ENCODE measurements at places on chromosomes 6 and 20.

DNA sequence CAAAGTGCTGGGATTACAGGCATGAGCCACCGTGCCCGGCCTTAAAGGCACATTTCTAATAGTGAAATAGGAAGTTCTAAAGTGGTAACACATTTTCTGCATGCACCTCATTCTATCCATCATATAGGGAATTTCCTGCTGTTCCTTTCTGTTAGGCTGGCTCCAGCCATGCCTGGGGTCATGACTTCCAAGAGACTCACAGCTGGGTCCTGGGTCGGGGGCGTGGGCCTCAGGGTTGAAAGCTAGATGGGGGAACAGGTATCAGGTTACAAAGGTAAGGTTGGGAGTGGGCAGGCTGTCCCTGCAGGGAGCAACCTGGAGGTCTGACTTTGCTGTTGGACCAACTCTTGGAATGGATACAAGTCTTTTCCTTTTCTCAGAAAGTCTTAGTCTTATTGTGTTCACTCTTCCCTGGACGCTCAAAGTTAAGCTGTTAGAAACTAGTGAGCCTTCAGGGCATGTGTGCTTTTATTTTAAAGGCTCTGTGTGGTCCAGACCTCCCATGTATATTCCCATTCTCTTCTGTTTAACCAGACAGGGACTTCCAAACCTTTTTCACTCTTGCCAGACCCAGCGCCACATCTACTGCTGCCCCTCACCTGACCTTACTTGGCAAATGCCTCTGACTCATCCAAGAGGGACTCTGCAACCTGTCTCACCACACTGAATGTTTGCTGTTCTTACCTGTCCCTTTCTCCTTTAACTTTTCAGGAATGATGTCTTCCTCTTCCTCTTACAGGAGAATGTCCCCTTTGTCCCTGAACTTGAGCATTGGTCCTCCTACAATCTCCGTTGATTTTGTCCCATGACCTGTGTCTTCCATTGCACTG, 64.4 kb downstream of the TMEM170B start:
- no peak for DNase-seq

GRCh38 chr20:16106191-16106849, 466.9 kb downstream of the KIF16B start:
- no peak for DNase-seq

DNA sequence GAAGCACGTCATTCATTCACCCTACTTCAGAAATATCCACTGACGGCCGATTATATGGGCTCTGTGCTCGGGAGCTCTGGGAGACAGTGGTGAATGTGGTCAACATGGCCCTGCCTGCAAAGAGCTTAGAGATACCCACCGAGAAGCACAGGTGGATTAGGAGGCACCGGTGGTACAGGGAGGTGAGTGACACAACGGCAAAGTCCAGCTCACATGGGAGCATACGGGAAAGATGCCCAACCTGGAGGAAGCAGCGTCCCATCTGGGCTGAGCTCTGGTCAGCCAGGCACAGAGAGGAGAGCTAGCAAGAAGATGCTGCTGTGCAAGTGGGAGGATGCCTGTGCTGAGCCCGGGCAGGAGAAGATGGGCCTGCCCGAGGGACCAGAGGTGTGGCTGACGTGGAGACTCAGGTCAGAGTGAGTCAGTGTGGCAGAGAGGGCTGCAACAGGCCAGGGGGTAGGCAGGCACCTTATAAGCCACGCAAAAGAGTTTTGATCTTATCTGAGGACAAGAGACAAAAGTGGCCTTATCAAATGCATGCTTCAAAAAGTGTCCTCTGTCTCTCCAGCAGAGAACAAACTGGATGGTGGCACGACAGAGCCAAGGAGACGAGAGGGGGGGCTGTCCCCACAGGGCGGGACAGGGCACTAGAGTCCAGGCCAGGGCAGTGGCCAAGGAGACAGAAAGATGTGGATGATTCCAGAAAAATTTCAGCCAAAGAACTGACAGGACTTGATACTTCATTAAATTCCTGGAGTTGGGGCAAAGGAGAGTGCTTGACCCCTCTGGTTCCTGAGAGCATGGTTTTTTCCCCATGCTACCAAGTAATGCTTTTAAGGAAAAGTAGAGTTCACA, 214.6 kb upstream of the SNX9 start:
- no peak for DNase-seq

DNA sequence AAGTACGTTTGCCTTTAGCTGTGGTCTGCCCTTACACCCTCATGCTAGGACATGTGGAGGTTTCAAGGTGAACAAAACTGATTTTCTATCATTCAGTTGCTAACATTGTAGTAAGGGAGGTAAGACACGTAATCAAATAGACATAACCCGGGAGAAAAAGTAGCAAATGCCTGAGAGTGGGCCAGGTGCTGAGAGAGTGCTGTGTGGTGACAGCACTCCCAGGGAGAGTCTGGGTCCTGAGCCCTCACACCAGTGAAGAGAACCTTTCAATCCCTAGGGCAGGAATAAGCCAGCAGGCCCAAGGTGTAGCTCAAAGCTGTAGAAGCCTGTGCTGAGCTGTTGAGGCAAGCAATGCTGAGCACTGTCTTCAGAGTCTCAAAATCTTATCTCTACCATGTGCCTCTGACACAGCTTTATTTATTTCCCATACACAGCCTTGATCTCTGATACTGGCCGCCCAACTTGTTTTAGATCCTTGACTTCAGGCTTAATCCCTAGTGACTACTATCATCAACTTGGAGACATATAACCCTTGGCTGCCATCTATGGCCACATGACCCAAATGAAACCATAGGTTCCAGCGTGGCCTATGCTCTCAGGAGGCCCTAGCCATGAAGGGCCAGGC, 55.2 kb downstream of the TPD52L1 start:
- no peak for DNase-seq

DNA sequence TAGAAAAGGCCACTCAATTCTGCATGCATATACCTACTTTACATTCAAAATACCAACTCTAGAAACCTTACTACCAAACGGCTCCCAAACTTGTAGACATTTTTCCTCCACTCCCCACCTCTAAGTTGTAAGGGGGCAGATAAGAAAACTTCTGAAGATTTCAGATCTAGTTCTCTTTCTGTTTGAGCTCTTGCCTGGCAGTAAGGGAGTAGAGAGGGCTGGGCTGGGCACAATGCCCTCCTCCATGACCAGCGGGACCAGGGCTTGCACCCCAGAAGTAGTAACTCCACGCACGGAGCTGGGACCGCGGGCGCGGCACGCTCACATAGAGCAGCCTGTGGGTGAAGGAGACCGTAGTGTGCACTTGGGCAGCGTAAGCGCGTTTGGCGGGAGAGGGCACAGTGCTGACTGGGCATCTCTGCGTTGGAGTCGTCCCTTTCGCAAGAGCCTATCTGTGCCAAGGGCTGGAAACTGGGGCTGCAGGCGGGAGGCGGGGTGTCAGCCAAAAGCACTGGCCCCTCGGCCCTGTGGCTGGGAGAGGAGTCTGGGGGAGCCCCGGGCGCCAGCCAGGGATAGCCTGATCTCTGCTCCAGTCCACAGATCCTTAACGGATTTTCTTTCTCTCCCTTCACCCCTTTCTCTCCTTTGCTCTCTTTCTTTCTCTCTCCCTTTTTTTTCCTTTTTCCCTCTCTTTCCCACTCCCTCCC, 32.4 kb downstream of the PHACTR1 start:
- DNase-seq = no peak

GRCh38 chr20:18321316-18321715, 33.0 kb downstream of the ZNF133 start:
- DNase-seq = no peak

DNA sequence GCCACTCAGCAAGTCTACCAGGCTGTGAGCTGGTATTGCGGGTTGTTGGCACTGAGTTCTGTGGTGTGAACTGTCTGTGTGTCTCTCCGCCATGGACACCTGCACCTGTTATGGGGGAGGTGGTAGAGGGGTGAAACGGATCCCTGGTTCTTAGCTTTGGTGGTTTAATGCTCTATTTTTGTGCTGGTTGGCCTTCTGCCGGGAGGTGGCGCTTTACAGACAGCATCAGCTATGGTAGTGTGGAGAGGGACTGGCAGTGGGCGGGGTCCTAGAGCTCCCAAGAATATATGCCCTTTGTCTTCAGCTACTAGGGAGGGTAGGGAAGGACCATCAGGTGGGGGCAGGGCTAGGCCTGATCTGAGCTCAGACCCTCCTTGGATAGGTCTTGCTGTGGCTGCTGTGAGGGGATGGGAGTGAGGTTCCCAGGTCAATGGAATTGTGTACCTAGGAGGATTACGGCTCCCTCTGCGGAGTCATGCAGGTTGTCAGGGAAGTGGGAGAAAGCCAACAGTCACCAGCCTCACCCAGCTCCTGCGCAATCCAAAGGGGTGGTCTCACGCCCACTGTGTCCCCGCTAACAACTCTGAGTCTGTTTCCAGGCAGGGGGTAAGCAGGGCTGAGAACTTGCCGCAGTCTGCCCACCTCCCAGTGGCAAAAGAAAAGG, 154.3 kb downstream of the CCDC170 start:
- DNase-seq = no peak

DNA sequence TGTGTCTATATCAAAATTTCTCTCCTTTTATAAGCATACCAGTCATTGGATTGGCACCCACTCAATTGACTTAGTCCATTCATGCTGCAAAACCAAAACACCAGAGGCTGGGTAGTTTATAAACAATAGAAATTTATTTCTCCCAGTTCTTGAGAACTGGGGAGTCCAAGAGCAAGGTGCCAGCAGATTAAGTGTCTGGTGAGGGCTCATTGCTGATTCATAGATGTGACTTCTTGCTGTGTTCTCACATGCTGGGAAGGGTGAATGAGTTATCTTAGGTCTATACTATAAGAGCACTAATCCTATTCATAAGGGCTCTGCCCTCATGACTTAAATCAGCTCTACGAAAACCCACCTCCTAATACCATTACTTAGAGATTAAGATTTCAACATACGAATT, 501.4 kb downstream of the EPM2A start:
- no peak for DNase-seq

DNA sequence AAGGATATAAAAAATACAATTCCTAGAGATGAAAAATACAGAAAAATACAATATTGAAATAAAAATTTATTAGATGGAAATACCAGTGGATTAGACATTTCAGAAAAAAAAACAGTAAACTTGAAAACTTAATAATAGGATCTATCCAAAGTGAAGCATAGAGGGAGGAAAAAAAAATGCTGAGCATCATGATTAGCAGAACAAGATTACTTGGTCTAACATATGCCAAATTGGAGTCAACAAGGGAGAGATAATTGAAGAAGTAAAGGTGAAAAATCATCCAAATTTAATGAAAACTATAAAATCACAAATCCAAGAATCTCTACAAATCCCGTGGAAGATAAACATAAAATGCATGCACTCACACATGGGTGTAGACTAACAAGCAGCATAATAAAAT, 166.2 kb upstream of the BMP5 start:
- DNase-seq = no peak

All from lung (tissue), 17 donors.